HT1080 (cell line): ENCODE measurements at places on chromosomes 7 and 10. TPM values are rescaled to one million over a fixed set of nuclear protein-coding genes. Genes with fewer than 3 reads are reported as not detected.
A peak's percentile ranks its signal among the peaks of the same experiment; 100 is the strongest.

DNA sequence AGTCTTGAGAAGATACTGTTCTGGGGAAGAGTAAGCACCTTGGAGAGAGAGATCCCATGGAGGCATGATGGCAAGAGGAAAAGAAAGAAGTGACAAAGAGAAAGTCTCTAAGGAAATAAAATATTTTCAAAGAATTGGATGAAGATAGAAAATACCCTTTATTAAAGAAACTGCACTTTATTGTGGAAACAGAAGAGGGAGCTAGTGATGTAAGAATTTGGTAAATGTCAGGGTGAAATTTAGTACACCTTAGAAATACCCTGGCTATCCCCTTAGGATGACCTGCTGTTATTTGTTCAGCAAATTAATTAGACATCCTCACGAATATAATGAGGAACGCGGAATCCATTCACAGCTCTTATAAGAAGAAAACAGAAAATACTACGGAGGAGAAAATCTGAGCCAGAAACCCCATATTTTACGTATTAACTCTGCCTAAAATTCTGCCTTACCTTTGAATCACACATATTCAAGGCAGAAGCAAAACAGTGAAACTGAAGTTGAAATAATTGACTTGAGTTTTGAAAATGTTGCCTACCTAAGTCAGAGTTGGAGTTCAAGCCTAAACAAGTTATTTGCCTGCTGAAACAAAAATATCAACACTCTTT lies 90.7 kb downstream of the TFPI2 start:
- peak; percentile 9 for DNase-seq

DNA sequence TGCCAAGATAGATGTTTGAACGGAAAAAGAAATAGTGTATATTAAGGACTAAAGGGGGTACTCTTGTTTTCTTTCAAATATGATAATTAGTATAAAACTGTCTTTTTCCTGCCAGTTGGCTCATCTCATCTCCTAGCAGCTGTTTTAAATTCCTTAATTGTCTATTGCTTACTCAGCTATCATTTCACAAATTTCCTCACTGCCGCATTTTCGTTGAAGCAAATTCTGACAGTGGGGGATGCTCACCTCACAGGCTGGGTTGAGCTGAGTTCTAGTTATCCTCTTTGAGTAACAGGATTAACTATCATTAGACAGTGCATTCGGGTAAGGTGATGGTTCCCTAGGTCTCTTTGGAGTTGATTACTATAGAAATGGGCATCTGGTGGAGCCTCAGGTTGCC lies 592.0 kb downstream of the AUTS2 start:
- no peak for DNase-seq

- no peak for DNase-seq
Observed at GRCh38 chr10:122294511-122295450, 23.7 kb downstream of the BTBD16 start.

GNAI1 gene
- 25.7 and 36.2 TPM in 2 replicates for total RNA-seq

GRCh38 chr7:35463176-35463700 lies 209.3 kb upstream of the TBX20 start:
- no peak for DNase-seq

- DNase-seq = peak; percentile 74
Observed at GRCh38 chr10:124647421-124648130, 96.6 kb downstream of the FAM53B start.

CPA2 gene
- total RNA-seq = not detected in 2 replicates
